Ascending aorta (tissue), 2 donors: ENCODE measurements at places on chromosomes 16 and 17. TPM values are rescaled to one million over a fixed set of nuclear protein-coding genes. Genes with fewer than 3 reads are reported as not detected.
A peak's percentile ranks its signal among the peaks of the same experiment; 100 is the strongest.

GRCh38 chr17:35568561-35568960 lies 7.9 kb upstream of the SLFN14 start:
- DNase-seq, result no peak

DNA sequence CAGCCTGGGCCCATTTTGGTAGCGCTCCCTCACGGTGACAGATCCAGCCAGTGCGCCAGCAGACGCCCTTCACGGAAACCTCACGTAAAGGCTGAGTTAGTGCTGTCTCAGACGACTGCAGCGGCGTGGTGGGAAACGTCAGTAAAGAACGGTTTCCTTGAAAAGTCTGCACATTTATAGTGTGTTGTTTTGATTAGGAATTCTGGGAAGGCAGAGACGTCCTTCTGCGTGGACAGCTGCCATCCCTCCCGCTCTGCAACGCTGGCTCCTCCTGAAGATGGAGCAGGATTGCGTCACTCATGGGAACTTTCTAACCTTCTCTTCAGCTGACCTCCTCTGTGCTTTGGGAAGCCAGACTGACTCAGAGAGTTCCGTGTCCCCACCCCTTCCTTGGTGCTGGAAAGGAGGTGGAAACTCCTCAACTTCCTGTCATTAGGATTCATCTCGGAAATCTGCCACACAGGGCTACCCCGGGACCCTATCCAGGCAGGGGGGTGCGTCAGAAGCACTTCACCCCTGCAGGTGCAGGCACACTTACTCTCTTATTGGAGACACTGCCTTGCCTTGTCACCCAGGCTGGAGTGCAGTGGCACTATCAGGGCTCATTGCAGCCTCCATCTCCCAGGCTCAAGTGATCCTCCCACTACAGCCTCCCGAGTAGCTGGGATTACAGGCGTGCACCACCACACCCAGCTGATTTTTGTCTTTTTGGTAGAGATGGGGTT lies 24.3 kb upstream of the CRISPLD2 start:
- no peak for DNase-seq

DNA sequence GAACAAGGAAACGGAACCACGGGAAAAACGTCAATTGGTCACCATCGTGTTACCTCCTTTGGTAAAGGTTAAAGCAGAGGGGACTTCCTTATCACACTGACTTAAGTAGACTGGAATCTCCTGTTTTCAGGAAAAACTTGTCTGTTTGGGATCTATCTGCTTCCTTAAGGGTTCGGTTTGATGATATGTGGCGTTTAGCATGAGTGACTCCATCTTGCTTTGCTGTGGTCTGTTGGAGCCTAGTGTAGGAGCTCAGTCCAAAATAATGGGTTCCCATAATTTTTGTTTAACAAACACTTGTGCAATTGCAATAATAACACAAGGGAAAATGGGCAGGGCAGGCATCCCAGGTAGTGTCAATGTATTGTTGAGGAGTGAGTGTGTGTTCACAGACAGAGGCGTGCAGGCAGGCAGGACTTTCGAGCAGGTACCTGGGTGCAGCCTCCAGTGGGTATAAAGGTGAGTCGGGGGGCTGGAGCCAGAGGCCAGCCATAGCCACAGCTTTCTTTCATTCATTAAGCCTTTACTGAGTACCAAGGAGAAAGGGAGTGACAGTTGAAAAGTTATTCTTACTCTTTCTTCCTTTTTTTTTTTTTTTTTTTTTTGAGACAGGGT lies 4.3 kb upstream of the ENGASE start:
- DNase-seq, result no peak

The SLFN14 gene
- not detected for total RNA-seq

GRCh38 chr16:65769055-65769465 lies 597.4 kb upstream of the CDH5 start:
- DNase-seq, result no peak

DNA sequence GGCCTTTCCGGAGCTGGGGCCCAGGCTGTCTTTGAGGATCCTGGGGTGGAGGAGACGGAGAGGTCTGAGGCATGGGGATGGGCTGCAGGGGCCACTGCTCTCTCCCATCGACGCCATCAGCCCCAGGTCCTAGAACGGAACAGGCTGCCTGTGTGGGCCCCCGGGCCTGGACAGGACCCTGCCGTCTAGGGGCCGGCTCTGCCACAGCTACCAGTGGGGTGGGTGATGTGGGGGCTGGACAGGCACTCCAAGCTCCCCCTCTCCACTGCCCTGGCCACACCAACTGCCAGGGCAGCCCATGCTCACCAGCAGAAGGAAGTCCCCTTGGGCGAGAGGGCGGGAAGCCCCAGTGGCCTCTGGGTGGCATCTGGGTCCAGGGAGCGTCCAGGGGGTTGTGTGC lies 37.8 kb downstream of the ENGASE start:
- no peak for DNase-seq

- DNase-seq, result peak; percentile 54
These were observed 14.2 kb upstream of the SLC38A10 start for GRCh38 chr17:81309140-81309858.

- no peak for DNase-seq
These were observed 563.9 kb downstream of the TMEM114 start for GRCh38 chr16:8026450-8026849.

The KRTAP1-1 gene
- not detected for total RNA-seq

The NEUROD2 gene
- not detected for total RNA-seq

The CACNB1 gene
- total RNA-seq, result 9.6 TPM

DNA sequence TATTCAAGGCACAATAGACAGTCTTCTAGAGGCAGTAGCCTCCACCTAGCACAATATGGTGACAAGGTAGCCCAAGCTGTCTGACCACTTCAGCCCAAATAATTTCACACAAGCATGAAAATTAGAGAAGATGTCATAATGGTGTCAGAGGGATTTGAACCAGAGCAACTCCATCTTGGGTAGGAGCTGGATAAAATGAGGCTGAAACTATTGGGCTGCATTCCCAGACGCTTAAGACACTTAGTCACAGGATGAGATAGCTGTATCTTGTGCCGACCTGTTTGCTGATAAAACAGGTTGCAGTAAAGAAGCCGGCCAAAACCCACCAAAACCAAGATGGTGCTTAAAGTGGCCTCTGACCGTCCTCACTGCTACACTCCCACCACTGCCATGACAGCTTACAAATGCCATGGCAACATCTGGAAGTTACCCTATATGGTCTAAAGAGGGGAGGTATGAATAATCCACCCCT lies 192.6 kb downstream of the CPPED1 start:
- DNase-seq, result no peak

DNA sequence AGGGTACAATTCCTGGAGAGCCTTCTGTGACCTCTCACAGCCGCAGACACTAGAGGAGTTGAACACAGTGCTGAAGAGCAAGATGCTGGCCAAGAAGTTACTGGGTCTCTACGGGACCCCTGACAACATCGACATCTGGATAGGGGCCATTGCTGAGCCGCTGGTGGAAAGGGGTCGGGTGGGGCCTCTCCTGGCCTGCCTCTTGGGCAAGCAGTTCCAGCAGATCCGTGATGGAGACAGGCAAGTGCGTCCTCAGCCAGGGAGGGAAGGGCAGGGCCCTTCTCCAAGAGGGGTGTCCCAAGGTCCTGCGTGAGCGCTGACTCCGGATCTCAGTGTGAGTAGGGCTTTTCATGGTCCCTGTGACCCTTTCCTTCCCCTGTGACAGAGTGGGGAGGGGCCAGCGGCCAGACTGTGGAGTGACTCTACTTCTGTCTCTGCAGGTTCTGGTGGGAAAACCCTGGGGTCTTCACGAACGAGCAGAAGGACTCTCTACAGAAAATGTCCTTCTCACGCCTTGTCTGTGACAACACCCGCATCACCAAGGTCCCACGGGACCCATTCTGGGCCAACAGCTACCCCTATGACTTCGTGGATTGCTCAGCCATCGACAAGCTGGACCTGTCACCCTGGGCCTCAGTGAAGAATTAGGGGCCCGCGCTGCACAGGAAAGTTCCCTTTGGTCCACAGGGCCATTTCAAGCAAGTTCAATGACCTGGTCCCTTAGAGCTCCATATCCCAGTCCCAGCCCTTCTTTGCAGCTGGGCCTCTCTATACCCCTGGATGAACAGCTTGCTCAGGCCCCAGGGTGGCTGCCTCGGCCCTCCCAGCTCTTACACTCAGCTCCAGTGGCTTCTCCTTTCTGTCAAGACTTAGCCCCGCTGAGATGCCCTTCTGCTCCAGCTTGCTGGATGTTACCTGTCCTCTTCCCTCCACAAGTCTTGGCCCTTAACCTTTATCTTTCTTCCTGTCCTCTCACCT lies 13.1 kb downstream of the MPO start:
- DNase-seq, result peak; percentile 47

GRCh38 chr17:54933921-54934320 lies 33.3 kb downstream of the TOM1L1 start:
- no peak for DNase-seq

The SLC4A1 gene
- 2.4 TPM for total RNA-seq

DNA sequence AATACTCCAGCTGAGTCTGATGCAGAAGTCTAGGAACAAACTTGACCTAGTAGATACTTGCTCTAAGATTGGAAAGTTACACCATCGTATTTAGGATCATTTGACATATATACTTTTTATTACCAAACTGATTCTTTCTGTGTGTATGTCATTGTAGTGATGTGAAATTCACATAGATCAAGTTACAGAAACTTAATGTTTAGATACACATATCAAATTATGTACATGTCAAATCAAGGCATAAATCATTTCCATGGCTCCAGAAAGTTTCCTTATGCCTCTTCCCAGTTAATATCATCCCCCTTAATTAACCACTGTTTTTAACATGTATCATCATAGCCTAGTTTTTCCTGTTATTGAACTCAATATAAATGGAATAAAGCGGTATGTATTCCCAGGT lies 292.0 kb upstream of the CDH11 start:
- no peak for DNase-seq

DNA sequence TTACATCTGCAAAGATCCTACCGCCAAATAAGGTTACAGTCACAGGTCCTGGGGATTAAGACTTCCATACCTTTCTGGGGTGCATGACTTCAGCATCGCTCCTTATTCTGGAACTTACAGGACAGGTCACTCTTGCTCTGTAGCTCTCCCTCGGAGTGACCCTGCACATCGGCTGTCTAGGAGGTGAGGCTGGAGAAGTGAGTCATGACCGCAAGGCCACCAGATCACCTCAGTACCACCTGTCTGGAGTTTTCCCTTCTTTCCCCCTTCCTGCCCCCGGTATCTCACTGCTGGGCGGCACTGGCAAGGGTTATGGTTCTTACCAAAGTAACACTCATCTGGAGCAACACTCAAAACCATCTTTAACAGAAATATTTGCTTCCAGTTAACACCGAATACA lies 374.8 kb downstream of the SLC39A11 start:
- no peak for DNase-seq

DNA sequence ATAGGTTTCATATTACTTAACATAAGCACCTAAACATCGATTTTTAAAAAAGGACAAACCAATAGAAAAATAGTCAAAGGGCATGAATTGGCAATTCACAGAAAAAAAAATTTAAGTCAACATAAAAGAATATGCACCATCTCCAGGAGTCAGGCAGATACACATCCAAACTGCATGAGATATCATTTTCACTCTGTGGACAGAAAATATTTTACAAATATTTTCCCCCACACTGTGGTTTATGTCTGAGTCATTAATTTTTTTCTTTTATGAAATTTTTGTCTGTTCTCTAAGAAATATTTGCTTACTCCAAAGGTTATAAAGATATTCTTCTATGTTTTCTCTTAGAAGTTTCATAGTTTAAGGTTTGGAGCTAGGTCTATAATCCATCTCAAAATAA lies 74.4 kb upstream of the DNAH17 start:
- DNase-seq, result no peak

DNA sequence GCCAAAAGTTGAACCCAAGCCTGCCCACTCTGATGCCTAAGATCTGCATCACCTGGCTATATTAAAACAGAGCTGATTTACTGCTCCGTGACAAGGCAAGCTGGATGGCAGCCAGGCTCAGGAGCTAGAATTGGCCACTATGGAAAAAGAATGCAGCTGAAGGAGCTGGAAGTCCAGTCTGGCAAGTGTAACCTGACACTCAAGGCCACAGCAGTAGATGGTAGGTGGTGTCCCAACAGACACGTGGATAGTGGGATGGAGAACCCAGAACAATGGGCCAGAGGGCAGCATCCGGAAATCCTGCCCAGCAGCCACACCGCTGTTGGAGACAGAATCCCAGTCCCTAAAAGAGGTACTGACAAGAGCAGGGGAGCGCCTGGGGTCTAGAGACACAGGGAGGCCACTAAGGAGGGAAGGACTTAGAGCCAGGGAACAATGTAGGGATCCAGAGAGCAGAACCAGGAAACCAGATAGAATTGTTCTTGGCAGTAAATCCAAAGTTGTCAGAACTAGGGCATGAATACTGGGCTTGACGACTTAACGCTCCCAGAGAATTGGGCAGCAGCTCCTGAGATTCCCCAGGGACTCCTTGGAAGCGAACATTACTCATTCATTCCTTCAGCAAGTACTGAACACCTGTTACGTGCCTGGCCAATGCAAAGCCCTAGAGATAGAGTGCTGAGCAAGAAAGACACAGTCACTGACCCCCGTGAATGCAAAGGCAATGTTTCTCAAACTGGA lies 85.7 kb downstream of the CDYL2 start:
- no peak for DNase-seq

The CXCL16 gene
- 12.5 TPM for total RNA-seq

DNA sequence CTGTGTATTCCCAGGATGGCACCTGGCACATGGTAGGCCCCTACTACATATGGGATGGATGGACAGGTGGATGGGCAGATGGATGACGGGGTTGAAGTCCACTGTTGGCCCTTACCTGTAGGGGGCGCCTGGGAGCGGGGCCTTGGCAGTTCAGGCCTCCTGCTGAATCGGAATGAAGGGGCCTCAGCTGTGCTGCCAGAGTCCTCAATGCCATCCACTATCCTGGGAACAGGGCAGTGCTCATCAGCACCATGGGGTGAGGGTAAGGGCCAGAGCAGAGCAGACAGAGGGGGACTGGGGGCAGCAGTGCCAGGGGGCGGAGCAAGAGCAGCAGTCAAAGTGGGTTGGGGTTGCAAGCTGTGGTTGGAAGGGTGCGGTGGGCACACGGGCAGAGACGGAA lies 8.3 kb upstream of the RAB5C start:
- no peak for DNase-seq

- no peak for DNase-seq
These were observed 15.3 kb downstream of the MIS12 start for GRCh38 chr17:5501685-5502084.

GRCh38 chr16:30413112-30413806 lies 5.9 kb downstream of the ZNF771 start:
- DNase-seq, result no peak

The RGS11 gene
- 32.6 TPM for total RNA-seq

DNA sequence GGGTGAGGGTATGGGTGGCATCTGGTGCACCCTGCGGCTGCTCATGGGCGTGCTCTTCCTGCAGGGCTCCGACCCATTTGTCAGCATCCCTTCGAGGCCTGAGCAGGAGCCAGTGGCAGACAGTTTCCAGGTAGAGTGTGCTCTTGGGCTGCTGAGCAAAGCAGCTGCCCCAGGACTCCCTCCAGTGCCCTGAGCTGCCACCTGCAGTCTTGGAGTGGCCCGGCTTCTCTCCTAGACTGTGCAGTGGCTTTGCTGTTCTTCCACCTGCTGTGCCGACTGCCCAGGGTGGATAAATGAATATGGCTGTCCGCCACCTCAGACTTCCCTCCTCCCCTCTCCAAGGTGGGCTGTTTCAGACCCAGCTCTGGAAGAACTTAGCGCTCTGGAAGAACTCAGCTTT lies 10.8 kb upstream of the JPT2 start:
- no peak for DNase-seq

GRCh38 chr17:9237053-9237410 lies 215.7 kb downstream of the NTN1 start:
- no peak for DNase-seq

The CDRT15 gene
- total RNA-seq, result not detected
